ENCODE measurements at places on chromosomes 1 and 21.
A peak's percentile ranks its signal among the peaks of the same experiment; 100 is the strongest.

DNA sequence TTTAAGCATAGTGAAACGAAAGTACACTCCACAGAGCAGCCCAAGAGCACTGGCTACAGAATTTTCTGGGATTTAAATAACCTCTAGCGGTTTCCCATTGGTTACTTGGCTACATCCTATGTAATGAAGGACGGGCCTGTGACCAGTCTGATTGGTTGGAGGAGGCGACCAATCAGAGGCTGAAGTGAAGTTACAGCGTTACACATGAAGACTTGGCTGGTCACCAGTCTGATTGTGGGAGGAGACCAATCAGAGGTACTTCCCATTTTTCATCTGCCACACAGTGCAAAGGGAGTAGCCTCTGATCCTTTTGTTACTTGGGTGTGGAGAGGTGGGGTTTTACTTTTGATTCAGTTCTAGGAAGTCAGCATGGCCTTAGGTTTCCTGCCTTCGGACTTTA is 142.7 kb upstream of the SERTAD4 start:
- DNase-seq, result no peak

DNA sequence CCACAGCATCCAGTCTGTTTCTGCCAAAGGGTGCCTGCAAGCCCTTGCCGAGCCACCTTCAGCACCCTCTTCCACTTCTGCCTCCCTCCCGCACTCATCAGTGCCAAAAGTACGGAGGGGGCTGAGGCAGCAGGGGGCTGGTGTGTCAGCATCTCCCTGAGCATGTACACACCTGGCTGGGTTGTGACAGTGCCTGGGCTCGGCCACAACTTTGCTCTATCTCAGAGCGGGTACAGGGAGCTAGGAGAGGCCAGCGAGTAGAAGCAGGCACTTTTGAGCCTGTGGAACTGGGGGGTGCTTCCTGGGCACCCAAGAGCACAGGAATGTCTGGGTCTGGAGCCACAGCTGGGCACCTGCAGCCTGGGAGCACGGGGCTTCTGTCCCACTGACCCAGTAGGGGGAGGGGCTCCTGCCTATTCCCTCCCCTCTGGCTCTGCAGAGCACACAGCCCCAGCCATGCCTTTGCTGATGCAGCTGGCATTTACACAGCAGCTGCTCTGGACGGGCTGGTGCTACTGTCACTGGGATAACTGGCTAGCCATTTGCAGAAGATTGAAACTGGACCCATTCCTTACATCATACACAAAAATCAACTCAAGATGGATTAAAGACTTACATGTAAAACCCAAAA is 319.8 kb upstream of the RRP15 start:
- DNase-seq, result no peak

DNA sequence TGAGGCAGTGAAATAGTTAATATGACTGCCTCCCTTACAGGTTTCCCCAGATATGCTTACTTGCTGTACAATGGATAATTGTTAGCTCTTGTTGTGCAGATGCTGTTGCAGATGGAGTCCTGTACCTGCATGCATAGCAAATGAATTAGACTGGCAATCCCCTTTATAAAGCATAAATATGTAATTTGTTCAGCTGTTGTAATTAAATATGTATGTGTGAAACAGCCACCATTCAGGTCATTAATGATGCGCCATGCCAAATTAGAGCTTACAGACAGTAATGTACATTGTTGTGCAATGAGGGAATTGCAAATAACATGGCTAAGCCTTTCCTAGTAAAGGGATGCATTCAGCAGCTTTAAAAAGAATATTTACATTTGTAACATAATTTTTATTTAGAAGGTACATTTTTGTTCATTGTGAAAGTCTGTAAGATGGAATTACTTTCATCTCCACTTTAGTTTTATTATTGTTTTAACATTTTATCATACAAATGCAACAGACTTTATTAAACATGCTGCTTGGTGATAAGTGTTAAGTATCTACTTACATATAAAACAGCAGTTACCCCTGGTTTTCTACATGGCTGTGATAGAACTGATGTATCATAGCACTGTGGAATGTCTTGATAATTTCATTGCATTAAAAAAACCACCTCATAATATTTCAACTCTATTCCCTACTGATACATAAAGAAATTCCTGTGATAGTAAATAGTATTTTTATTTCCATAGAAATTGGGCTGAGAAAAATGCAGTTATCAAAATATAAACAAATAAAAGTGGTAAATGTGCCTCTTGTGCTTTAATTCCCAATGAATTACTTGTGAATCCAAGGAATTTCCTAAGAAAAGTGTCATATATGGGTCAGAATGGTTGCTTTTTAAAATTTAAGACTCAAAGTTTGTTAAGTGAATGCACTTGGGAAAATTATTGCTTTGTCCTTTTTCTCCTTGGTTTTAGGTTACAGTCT is 99.0 kb downstream of the NFIA start:
- DNase-seq, result no peak

DNA sequence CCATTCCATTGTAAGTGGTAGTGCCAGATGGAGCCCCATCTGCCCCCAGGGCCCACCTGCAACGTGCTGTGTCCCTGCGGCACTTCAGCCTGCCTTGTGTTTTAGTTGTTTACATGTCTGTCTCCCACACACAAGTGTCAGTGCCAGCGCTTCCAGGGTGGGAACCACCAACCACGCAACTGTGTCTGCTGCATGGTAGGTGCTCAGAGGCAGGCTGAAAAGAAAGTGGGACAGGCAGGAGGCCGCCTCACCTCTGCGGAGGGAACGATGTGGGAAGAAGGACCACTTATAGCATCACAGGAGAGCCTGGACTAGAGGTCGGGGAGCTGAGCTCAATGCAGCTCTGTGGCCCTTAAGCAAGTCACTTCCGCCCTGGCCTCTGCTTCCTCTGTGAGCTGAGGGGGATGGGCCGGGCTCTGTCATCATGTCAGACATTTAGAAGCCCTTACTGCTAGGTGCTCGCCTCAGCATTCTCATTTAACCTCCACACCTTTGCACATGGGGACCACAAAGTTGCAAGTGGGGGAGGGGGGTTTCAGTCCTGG is 17.9 kb downstream of the SLC9A1 start:
- peak; percentile 61 for DNase-seq

DNA sequence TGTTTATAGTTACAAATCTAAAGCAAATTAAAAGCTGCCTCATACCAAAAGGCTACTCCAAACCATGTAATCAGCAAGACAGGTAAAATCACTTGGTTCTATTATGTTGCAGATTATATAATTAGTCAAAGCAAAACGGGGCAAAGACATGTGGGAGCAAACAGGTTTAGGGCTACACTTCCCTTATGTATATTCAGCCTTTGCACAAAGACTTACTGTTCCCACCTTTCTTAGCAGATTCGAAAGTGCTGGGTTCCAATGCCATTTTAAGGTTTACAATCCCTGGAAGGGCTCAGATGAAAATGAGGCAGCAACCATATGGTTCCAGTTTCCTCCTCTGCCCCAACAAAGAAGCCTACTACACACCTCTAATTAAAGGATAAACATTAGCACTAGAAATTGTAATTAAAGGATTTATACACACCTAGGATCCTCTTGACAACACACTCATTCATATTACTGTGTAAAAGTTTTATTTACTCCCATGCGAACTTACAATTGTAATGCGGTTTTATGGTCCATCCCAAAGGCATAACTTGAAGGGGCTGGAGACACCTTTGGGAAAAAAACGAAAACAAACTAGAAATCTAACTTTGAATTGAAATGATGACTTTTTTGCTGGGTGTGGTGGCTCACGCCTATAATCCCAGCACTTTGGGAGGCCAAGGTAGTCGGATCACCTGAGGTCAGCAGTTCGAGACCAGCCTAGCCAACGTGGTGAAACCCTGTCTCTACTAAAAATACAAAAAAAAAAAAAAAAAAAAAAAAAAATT is 117.3 kb upstream of the PKN2 start:
- no peak for DNase-seq

DNA sequence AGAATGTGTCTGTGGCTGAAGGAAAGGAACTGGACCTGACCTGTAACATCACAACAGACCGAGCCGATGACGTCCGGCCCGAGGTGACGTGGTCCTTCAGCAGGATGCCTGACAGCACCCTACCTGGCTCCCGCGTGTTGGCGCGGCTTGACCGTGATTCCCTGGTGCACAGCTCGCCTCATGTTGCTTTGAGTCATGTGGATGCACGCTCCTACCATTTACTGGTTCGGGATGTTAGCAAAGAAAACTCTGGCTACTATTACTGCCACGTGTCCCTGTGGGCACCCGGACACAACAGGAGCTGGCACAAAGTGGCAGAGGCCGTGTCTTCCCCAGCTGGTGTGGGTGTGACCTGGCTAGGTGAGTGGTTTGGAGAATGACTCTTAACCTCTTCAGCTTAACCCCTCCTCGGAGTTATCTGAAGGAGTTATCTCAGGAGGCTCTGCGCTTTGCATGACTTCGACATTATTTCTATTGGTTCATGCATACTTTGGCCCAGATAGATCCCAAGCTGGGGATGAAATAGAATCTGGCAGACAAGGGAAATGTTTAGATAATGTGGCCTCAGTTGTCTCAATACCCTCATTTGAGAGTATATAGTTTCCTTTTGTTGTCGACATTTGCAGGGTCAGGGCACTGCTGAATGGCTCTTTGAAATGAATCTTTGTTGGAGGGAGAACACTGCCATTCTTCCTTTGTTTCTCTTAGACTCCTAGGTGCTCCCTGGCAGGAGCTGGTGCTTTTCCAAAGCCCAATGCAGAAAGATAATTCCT is 39.7 kb downstream of the PTGFRN start:
- no peak for DNase-seq

DNA sequence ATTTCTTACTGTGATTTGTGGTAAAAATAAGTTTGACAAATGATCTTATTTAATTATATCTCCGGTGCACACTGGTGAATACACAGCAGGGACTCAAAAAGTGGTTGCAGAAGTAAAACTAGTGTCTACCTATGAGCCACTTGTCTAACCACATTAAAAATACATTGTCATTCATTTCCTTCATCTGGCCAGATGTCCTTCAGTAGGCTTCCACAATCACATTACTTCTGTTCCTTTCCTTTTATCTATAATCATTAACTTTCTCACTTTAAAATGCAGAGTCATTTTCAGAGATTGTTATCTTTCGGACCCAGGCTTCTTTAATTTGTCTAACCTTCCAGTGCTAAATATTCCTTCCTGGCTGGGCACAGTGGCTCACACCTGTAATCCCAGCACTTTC is 3.0 kb downstream of the RBBP5 start:
- DNase-seq, result no peak

DNA sequence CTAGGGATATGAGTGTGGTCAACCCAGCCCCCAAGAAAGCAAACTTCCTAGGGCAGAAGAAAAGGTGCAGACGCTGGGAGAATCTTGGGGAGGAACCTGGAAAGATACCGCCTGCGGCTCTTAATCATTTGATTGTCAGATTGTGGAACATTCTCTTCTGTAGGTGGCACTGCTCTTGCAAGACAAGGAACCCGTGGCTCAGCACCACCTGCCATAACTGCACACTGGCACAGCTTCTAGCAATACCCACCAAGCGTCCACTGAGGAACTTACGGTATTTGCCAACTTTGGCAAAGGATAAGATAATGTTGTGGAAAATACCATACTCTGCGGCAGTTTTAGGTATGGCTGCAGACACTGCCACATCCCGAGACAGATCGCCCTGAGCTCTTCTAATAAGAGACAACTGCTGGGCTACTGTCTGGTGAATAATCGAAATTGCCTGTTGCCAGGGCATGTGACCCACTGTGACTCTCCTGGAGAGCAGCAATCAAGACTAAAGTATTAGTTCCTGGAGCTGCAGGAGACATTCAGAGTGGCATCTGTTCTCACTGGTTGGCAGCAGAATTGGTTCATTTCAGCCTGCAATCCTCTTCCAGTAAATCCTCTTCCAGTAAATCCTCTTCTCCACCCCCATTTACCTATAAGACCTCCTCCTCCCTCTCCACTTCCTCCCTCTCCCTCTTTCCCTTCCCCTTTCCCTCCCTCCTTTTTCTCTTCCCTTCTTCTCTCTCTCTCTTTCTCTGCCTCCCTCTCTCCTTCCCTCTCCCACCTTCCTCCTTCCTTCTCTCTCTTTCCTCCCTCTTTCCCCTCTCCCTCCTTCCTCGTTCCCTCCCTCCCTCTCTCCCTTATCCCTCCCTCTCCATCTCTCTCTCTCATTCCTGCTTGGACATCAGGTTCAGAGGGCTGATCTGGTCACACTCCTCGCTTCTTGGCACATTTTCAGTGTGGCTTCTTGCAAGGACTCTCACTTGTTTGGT is 49.7 kb upstream of the B3GALT5 start:
- no peak for DNase-seq

DNA sequence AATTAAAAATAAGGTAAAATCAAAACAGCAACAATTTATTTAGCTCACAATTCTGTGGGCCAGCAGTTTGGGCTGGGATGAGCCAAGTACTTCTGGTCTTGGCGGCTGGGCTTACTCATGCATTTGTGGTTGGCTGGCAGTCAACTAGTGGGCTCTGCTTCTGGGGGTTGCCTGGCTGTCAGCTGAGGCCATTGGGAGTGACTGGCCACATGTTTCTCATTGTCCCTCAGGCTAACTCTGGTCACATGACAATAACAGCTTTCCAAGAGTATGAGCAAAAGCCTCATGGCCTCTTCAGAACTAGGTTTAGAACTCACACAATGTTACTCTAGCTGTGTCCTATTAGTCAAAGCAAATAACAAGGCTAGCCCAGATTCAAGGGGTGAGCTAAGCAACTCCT is 15.6 kb upstream of the CHIA start:
- peak; percentile 8 for DNase-seq

DNA sequence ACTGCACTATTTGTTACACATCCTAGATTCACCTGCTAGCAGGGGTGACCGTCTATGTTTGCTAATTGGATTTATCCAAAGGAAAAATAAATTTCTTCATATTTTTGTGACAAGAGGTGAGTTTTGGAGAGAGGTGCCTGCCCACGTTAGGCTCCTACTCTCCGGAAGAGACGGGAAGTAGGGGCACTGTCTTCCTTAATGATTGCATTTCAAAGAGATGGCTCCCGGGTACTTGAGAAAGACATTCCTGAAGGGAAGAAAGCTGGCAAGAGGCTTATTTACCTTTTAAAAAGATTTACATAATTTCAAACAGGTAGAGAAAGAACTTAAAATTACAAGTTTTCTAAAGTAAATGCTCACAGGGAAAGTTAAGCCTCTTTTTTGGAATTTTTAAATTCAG is 18.7 kb upstream of the IL19 start:
- DNase-seq, result no peak

DNA sequence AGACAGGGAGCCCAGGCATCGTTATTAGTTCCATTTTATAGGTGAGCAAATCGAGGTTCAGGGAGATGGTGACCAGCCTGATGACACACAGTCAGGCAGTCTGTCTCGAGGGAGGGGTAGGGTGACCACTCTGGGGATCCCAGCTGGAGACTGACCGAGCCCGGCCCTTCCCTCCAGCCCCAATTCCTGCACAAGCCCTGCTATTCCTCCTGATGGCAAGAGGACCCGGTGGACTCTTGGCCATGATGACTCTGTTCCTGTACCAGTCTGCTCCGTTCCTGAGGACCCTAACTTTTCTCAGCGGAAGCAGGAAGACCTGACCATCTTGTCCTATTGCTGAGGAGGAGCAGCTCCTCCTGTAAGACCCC is 391 bp downstream of the AGT start:
- no peak for DNase-seq
